ENCODE measurements at places on chromosomes 3 and 15.

- DNase-seq: no peak
Observed at GRCh38 chr3:16302082-16302631, 37.1 kb downstream of the OXNAD1 start.

- DNase-seq: no peak
Observed at GRCh38 chr3:127108796-127109195, 84.1 kb upstream of the PRR23E start.

DNA sequence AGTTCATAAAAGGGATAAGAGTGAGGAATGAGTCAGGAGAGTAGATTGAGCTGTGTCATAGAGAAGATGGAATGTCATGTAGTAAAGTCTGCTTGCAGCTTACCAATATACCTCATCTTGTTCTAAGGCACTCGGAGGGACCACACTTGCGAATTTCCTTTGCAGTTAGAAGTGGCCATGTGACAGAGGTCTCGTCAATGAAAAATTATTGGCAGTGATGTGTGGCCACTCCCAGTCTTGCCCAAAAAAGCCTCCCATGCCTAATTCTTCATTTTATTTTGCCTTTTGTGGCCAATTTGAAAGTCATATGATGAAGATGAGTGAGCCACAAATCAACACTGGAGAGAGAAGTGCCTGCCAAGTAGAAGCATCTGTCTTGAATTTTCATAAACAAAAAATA lies 465.6 kb upstream of the ZNF385D start:
- no peak for DNase-seq

- DNase-seq: peak; percentile 13
Observed at GRCh38 chr3:151209654-151210053, 6.6 kb upstream of the GPR171 start.

GRCh38 chr3:33749546-33750210 lies 31.6 kb upstream of the CLASP2 start:
- DNase-seq: peak; percentile 73

- DNase-seq: no peak
Observed at GRCh38 chr3:114451561-114452018, 157.8 kb downstream of the TIGIT start.

DNA sequence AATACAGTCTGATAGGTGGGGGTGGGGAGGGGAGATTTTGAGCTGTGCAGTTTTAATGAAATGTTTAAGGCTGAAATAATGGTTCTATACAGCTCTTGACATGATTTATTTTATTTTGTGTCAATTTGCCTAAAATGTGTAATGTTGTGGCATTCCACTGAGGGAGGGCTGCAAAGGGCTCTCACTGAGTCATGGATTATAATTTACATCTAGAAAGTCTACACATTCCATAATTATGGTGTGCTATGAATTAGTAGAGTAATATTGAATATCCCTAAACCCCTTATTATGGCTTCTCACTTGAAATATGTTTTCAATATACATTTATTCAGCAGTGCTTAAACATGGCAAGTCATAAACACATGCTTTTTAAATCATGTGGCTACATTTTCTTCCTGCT lies 103.9 kb downstream of the RARB start:
- DNase-seq: no peak

DNA sequence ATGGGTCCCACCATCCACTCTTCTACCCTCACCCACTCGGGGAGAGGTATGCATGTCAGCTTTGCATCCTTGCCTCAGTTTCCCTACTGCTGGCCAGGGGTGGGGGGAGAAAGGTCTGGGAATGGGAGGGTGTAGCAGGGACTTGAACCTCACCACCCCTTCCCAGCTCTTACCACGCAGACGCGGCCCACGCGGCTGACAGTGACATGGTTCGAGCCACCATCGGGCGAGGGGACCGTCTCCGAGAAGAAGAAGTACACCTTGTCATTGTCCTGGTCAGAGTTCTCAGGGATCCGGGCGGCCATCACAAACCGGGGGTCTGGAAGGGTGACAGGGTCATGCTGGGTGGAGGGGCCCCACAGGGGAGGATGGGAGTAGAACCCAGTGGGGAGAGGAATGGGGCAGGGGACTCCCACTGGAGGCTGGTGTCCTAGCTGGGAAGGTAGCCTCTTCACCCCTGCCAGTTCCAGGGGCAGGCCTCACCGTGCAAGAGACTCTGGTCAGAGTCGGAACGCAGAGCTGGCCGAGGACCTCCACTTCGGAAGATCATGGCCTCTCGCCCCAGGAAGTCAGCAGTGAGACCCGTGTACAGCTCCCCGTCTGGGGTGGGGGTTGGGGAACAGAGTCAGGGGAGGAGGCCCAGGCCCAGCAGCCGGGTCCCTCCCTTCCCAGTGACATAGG lies 3.7 kb downstream of the SEMA3G start:
- no peak for DNase-seq

GRCh38 chr15:39194106-39194830 lies 386.6 kb upstream of the THBS1 start:
- DNase-seq: no peak

GRCh38 chr3:142628801-142629200 lies 32.6 kb downstream of the PLS1 start:
- no peak for DNase-seq

GRCh38 chr3:130383424-130383823 lies 38.0 kb downstream of the COL6A5 start:
- peak; percentile 18 for DNase-seq

DNA sequence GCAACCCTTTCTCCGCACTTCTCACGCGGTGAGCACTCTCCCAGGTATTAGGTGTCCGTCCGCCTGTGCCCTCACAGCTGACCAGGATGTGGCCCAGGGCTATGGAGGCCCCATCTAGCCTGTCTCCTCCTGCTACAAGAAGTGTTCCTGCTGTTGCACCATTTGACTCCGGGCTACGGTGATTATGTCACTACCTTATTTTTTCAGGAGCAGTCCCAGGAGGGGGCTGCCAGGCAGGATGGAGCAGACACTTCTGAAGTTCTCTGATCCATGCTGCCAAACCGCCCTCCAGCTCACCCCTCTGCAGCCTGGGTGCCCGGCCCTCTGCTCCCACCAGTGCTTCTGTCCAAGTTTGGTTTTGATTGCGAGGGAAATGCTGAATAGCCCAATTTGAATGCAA lies 36.9 kb downstream of the ZXDC start:
- DNase-seq: no peak

DNA sequence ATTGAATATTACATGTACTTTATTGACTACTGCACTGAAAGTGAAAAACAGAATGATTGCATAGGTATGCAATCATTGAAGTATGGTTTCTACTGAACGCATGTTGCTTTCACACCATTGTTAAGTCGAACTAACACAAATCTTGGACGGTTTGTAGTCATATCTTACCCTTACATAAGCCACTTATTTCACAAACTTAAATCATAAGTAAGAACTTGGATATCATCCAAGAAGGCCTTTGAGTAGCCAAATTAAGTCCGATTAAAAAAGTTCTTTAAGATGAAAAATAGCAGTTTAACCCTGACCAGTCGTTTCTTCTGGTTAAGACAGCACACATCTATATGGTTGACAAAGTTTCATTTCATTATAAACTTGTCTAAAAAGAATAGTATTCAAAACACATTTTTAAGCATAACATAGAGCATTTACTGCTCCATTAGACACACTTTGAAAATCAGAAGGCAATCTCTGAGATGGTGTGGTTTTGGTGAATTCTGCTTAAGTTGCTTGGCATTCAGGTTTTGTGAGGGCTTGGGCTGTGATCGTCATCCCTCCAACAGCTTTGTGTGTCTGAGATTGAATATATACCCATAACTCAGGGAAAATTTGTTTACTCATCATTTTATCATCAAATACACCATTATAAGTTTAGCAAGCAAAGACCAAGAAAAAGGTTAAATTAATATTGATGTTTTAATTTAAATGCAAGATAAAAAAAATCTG lies 92.2 kb downstream of the NFKBIZ start:
- peak; percentile 27 for DNase-seq

- DNase-seq: peak; percentile 93
Observed at GRCh38 chr3:4466741-4467521, at the start of gene SUMF1. SUMF1 (minus strand) TSS chr3:4467269; CDS start chr3:4467245, 24 bp downstream.

GRCh38 chr15:89780601-89781000 lies 4.5 kb downstream of the MESP2 start:
- DNase-seq: no peak

- DNase-seq: peak; percentile 96
Observed at GRCh38 chr15:90071220-90071807, 31.0 kb downstream of the IDH2 start.

DNA sequence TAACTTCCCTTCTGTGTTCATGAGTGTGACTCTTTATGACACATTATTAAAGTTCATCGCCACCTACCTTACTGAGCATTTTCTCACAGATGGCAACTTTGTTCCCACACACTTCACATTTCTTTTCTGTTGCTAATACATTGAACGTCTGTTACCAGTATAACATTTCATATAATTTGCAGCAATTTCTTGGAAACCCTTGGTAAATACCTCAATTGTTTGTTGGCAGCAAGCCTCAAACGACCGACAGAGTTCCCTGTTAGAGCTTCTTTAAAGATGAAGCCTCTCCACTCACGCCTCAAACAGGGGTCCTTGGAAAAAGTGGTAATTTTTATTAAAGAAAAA lies 3.2 kb upstream of the CHSY1 start:
- peak; percentile 64 for DNase-seq

DNA sequence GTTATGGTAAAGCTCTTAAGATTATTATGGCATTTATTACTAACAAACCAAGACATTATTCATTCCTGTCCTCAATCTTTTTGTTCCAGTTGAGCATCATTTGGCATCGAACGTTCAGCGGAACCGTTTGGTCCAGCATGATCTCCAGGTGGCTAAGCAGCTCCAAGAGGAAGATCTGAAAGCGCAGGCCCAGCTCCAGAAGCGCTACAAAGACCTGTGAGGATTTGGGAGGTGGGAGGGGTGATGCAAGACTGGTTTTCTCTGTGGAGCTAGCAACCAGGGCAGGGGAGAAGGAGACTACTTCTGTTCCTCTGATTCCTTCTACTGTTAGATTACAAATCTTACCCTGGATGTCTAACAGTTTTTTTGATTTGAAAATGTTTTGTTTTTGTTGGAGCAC lies 27.6 kb upstream of the UTS2B start:
- DNase-seq: no peak

- no peak for DNase-seq
Observed at GRCh38 chr3:160931474-160931873, 173.7 kb downstream of the B3GALNT1 start.

DNA sequence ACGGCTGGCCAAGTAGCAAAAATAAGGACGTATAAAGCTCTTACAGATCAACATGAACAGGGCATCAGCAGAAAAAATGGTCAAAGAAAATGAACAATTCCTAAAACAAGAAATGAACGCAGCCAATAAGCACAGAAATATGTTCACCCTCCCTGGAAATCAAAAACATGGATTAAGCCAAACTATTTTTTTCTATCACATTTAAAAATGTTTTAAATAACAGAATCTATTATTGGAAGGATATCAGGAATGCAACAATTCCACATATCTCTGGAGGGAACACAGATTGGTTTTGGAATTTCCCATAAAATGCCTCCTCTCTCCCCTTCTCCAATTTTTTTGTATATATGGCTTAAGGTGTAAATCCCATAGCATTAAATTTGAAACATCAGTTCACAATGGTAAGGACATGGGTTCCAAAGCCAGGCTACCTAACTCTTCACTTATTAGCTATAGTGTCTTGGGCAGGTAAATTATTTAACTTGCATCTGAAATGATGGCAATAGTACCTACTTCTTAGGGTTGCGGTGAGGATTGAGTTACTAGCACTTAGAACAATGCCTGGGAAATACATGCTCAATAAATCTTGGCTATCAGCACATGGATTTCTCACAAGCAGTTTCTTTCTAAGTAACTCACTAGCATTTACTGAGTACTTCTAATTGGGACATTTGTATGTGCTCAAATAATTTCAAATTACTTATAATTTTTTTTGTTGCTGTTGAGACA lies 10.1 kb downstream of the UACA start:
- DNase-seq: no peak

DNA sequence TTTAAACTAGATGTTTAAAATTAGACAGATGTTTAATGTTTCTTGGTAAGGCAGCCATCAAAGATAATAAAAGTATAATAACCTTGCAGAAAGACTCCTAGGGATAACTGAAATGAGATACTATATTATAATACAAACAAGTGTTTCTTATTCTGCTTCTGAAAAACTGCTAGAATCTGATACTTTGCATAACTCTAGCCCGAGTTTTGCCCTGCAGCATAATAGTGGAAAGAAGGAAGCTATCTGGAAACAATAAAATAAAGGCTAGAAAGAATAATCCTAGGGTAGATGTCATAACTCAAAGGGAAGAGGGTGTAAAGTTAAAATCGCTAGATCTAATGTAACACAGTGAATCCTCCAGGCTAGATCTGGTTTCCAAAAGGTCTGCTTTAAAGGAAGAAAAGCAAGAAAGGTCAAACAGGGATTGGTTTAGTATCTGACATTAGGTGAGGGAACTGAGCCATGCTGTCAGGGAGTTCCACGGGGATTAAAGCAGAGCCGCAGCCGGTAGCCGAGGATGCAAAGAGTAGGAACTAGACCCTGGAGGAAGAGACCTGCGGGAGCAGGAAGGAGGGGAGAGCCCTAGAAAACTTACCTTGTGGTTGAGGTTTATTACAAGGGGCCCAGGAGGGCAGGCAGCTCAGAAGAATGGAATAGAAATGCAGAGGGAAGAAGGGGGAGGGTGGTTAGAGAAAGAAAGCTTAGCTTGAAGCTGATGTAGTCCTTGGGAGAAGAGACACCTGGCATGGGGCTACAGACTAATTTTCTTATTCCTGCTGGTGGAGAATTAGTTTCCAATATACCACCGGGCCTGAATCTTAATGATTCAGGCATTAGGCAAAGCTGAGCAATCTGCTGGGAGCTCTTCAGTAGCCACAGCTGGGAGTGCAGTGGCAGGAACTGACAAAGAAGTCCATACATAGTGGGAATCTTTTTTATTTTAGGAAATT lies 46.1 kb upstream of the TUSC7 start:
- DNase-seq: no peak

GRCh38 chr3:71376911-71377310 lies 206.6 kb downstream of the FOXP1 start:
- DNase-seq: no peak

DNA sequence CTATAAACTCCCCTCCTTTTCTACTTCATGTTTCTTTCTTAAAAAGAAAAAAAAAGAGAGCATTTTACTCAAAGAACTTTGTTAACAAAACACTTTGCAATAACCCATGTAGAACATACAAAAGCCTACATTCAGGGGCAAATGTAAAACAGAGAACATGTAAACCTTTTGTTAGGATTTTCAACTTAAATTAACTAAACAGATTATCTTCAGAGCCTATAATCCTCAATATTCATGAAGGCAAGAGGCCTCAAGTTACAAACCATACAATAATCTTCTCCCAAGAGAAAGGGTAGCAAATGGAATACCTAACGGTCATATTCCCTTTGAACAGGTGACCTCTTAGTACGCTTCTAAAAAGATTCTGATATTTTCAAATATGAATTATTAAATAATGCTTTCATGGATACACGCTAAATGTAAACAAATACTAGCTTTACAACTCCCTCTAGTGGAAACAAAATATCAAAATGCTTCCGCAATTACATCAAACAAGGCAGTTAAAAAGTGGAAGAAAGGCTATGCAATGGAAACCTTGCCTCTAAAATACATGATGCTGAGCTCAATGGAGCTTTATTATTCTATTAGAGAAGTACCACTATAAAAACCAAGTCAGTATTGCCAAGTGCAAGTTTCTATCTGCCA lies 9.9 kb downstream of the CEP152 start:
- DNase-seq: peak; percentile 81

GRCh38 chr3:194472290-194472920 lies 14.4 kb downstream of the ATP13A3 start:
- peak; percentile 90 for DNase-seq

GRCh38 chr3:64836097-64836496 lies 148.3 kb upstream of the ADAMTS9 start:
- no peak for DNase-seq

- peak; percentile 24 for DNase-seq
Observed at GRCh38 chr15:58771621-58772250, 634 bp downstream of the MINDY2 start.

- no peak for DNase-seq
Observed at GRCh38 chr3:66004244-66004643, 34.5 kb downstream of the MAGI1 start.
